ENCODE measurements at places on chromosomes 11 and 22.

GRCh38 chr11:78350091-78350645 lies 67.5 kb downstream of the GAB2 start:
- no peak for DNase-seq

DNA sequence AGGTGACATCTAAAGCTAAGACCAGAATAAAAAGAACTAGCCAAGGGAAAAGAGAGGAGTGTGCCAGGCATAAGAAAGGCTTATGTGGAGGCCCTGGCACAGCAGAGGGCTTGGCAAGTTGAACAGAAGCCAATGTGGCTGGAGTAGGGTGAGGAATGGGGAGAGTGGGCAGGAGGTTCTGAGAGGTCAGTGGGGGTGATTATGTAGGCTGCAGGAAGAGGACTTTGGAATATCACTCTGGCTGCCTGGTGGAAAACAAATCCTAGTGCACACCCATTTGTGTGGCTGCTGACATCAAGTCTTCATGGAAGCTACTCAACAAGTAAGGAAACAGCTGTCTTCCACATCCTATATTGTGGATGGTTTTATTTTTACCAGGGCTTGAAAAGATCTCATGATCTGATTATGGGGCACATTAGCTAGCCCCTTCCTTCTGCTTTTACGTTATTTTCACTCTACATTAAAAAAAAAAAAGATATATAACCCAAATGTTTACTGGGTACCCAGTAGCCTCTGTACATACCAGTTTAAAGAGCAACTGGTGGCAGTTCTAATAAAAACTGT lies 3.4 kb downstream of the MRPL16 start:
- no peak for DNase-seq

GRCh38 chr11:122584670-122585069 lies 70.9 kb upstream of the UBASH3B start:
- DNase-seq, result no peak

GRCh38 chr11:93801366-93801765 lies 17.3 kb downstream of the MED17 start:
- no peak for DNase-seq

GRCh38 chr22:19407649-19408606 lies 23.6 kb downstream of the HIRA start:
- DNase-seq, result no peak

GRCh38 chr11:111457731-111458368 lies 54.3 kb downstream of the BTG4 start:
- no peak for DNase-seq

DNA sequence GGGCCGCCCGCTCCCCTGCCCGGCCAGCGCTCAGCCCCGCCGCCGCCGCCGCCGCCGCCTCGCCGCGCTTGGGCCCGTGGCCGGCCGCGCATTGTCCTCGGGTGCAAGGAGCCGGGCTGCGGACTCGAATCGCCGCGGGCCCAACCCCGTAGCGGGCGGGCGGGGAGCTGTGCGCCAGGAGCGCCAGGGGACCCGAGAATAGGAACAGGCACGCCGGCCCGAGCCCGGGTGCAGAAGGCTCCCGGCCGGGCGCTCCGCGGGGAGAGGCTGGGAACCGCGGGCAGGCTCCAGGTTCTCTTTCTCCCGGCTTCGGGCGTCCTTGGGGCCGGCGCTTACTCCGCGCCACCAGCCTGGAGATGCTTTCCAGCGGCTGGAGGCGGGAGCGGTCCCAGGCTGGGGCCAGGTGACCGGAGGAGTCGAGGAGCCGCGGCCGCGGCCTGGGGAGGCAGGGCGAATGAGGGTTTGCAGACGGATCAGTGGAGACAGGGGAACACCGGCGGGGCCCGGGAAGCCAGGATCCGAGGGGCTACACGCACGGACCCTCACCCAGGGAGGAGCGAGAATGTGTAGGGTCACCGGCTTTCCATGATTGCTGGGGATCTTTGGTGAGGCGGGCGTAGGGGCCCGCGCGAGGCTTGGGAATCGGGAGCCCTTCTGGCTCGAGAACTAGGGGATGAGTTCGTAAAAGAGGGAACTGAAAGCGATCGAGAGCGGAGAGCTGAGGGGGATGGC lies 726 bp downstream of the PKNOX2 start:
- no peak for DNase-seq

DNA sequence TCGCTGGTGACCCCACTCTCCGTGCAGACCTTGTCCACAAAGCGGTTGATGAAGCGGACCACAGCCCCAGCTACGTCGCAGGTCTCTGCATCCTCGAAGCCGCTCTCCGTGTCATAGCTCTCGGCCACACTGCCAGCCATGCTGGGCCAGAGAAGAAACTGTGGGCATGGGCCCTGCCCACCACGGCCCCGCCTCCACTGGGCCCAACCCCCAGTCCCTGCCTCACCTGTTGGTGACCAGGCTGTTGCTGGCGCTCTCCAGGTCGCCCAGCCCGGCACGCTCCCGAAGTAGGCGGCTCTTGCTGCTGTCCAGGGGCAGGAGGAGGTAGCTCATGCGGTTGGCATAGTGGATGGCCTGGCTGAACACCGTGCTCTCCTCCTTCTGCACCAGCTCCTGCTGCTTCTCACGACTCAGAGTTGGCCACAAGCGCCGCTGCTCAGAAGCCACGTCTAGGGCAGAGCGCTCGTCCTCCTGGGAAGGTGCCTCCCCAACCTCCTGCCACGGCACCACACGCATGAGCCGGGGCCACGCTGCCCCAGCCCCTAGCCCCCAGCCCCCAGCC lies 12.8 kb downstream of the SBF1 start:
- DNase-seq, result no peak

DNA sequence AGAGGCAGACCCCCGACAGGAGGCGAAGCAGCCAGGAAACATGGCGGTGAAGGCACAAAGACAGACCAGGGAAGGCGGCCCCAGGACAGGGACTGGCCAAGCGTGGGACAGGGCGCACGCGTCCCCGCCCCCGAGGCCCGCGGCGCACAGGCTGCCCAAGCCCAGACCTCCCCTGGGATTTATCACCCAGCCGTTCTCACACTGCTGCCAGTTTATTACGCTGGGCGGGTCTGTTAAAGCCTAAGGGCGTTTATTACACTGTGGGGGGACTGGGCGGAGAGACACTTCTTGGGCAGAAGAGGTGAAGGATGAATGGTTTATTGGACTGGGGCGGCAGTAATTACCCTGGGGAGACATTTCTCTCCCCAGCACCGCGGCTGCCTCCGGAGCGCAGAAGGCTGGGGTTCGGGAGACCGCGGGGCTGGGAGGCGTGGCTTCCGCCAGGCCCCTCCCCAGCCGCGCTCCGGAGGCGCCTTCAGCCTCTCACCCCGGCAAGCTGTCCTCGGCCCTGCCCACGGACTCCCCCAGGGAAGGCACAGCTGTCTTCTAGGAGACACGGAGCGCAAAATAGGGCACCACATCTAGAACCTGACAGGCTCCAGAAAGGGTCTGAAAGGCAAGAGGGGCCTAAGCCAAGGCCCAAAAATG lies 47.1 kb downstream of the SLC22A12 start:
- no peak for DNase-seq

GRCh38 chr22:24554313-24555164 lies at the start of gene GUCD1:
Gene GUCD1 (minus strand): TSS chr22:24555138. CDS start chr22:24554991, 147 bp downstream.
- DNase-seq, result peak; percentile 16

GRCh38 chr11:30012346-30012745 lies 4.5 kb downstream of the KCNA4 start:
- no peak for DNase-seq

DNA sequence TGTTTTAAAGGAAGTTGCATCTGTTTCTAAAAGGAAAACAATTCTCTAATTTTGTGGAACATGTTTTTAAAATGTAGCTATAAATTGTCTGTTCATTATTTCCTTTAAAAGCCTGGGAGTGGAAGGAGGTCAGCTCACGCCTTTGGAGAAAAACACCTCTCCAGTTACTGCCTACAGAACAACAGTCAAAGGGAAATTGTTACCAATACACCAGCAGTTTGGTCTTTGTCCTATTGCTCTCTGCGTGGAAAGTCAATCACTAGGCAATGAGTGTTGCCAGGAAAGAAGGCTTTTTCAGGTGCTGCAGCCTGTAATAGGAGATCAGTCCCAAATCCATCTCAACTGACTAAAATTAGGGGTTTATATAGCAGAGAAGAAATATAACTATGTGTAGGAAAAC lies 22.2 kb downstream of the SVIP start:
- DNase-seq, result no peak

GRCh38 chr11:37612146-37612545 lies 1014.1 kb upstream of the RAG2 start:
- no peak for DNase-seq

- DNase-seq, result no peak
Measured at GRCh38 chr22:24772493-24773220, 1.9 kb downstream of the PIWIL3 start.

- no peak for DNase-seq
Measured at GRCh38 chr22:48205790-48206189, 1443.3 kb downstream of the TBC1D22A start.

DNA sequence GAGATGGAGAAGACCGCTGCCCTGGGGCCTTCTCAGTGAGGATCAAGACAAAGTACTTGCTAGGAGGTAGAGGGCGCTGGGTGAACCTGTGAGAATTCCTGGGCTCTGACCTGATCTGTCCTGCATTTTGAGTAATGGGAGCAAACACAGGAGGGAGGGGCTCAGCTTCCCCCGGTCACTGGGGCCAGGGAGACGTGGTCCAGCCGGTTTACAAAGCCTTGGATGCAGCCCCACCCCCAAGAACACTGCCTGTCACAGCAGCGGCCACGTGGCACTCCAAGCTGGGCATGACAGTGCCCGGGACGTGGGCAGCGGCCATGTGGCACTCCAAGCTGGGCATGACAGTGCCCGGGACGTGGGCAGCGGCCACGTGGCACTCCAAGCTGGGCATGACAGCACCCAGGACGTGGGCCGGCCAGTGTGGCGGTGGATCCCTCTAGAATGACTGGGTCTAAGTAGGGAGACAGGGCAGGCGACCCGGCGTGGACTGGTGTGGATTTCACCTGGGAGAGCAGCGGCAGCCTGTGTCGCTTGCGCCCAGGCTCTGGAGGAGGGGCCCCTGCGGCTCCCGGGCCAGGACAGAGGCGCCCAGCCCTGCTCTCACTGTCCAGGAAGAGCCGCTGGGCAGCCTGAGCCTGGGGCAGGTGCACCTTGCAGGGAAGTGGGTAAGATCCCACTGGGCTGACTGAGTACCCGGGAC lies 2.5 kb upstream of the TTLL8 start:
- no peak for DNase-seq

DNA sequence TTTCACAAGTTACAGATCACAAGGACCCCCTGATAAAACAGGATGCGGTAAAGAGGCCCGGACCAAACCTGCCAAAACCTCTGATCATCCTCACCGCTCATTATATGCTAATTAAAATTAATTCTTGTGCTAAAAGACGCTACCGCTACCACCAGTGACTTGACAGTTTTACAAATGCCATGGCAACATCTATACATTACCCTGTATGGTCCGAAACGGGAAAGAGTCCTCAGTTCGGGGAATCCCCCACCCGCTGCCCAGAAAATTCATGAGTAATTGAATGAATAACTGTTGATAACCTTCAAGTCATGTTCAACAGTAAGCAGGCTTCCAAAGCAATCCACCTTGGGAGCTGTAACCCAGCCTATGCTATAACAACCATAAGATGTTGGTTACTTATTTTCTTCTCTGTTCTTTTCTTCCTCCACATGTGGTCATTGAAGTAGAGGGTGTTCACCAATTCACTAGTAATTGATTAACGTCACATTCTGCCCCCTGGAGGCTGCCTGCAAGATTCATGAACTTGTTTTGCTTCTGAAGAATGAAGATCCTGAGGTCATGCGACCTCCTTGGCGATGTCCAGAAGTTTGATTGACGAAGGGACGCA lies 20.6 kb downstream of the APOBEC3H start:
- DNase-seq, result peak; percentile 78

DNA sequence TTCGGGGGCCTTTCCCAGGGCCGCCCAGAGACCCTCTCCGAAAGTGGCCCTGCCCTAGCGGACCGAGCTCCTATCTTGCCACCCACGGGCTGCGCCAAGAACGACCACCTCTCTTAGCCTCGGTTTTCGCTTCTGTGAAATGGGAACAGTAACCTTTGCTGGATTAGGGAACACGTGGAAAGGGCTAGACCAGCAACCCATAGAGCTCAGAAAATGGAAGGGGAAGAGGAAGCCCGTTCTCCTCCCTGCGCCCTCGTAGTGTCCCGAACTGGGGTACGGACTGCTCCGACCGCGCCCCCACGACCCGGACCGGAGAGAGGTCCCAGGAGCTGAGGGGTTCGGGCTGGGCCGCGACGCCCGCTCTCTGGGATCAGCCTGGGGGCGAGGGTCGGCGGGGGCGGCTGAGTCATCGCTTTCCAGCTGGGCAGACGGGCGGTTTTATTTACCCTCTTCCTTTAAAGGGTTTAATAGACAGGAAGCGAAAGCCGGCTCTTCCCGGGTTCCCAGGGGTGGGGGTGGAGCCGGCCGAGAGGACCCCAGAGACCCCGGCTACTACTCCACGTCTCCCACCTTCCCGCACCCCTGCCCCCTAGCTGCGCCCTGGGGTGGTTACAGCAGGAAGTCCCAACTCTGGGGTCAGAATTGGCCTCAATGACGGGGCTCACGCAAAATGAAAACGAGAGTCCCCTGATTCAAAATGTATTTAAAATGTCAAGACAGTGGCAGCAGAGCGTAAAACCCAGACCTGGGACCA lies 907 bp upstream of the PHLDA2 start:
- DNase-seq, result no peak

DNA sequence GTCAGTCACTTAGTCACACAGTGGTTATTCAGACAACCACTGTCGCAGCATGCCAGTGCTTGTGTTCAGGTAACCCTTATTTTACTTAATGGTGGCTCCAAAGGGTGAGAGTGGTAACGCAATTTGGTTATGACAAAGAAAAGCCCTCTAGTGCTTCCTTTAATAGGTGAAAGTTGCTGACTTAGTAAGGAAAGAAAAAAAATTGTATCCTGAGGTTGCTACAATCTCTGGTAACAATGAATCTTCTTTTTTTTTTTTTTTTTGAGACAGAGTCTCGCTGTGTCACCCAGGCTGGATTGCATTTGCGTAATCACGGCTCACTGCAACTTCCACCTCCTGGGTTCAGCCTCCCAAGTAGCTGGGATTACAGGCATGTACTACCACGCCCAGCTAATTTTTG lies 64.5 kb downstream of the C11orf91 start:
- DNase-seq, result no peak

DNA sequence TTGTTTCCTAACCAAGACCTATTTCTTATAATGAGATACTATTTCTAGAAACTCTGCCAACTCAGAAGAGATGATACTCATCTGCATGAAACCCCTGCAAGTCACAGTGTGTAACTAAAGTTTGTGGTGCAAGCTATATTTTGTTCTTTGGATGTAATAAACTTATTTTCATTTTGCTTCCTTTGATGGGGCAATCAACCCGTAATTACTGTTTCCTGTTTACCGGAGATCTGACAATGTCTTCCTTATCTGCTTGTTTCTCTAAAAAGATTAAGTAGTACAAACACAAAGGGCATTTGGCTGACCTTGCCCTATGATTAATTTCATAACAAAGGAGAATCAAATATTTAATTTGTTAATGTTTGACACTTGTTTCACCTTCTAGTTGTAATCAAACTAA lies 846.6 kb upstream of the ANO3 start:
- DNase-seq, result no peak

DNA sequence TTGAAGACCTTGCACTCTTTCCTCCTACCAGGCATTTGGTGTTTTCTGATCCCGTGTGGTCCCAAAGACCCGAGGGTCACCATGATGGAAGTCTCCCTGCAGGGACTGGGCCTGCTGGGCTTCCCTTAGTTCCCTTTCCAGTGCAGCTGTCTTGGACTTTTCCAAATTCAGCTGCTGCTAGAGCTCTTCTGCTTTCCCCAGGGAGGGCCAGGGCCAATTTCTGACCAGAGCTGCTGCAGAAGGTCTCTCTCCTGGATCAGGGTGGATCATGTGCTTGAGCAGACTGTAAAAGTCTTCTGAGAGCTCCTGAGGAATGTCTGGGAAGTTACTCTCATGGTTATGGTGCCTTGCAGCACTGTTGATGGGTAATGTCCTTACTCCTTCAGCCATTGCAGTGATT lies 23.2 kb downstream of the LDLRAD3 start:
- DNase-seq, result no peak

GRCh38 chr11:72002841-72003775 lies 4.4 kb downstream of the IL18BP start:
- DNase-seq, result no peak

All from central memory CD8-positive, alpha-beta T cell (primary cell).